ENCODE measurements at places on chromosomes 11 and 22.
A peak's percentile ranks its signal among the peaks of the same experiment; 100 is the strongest.

DNA sequence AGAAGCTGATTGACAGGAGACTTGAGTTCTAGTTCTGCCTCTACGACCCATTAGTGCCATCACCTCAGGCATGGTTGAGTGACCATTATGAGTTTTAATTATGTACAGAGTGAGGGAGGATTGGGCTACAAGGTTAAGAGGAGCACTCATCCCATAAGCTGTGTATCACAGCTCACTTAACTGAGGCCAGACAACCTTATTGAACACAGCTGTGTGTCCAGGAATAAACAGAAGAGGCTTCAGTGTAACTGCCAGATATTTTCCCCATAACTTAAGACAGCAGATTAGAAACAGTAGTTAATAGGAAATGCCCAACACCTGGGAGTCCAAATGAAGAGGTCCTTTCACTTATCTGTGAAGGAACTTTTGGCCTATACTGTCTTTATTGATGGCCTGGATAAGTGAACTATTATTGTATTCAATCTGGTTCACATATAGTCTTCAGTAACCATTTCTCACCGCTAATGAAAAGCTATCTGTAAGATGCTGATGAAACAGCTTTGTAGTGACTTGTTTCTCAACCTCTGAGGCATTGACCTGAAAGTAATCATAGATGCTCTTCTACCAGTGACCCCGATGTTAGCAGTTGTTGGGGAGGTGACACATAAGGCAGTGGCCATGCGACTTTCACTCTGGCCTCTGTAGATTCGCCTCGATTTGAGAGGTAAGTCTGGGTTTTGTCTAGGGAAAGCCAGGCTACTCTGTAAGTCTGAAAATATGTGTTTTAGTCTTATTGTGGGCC, 41.7 kb downstream of the YAP1 start:
- DNase-seq = no peak

GRCh38 chr11:125594958-125595357, 2.3 kb downstream of the STT3A start:
- DNase-seq = no peak

GRCh38 chr22:42439821-42440674, 7.8 kb upstream of the NFAM1 start:
- no peak for DNase-seq

- no peak for DNase-seq
Observed at GRCh38 chr22:24376586-24376985, 50.8 kb upstream of the ADORA2A start.

DNA sequence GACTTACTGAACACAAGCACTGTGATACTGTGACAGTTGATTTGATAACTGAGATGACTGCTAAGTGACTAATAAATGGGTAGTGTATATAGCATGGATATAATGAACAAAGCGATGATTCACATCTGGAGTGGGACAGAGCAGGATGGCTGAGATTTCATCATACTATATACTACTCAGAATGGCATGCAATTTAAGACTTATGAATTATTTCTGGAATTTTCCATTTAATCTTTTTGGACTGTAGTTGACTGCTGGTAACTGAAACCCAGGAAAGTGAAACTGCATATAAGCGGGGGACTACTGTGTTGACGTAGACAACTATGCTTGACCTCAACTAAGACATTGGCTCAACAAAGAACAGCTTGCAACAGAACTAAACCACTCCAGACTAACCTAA, 20.0 kb upstream of the NUCB2 start:
- DNase-seq = no peak

DNA sequence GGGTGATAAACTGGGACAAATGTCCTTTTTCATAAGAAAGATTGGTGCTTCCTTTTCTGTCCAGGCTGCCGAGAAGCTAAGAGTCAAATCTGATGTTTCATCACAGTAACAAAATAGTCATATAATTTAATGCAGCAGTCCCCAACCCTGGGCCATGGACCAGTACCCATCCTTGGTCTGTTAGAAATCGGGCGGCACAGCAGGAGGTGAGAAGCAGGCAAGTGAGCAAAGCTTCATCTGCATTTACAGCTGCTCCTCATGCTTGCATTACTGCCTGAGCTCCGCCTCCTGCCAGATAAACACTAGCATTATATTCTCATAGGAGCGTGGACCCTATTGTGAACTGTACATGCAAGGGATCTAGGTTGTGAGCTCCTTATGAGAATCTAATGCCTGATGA, 26.2 kb downstream of the PRR14L start:
- DNase-seq = no peak

DNA sequence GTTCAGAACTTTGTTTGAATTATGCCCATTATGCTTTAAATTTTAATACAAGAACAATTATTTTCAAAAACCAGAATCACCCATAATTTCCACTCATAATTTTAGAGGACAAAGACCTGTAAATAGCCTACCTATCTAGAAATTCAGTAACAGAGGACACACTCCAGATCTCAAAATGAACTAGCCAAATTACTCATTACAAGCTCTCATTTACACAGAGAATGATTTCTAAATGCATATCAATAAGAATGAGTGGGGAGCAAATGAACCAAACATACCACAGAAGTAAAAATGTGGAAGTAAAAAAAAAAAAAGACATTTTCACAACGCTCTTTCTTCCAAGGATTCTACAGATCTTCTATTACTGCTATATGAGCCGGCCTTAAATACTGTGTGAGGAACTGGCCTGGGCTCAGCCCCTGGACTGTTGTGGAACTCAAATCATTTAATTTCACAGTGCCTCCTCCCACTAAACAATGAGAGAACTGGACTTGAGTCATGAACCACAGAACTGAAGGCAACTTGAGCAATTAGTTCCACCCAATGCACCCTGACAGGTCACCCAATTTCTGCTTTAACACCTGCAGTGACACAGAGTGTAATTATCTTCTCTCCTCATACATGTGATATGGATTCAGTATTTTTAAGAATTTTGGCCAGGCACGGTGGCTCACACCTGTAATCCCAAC, 8.0 kb downstream of the MRTFA start:
- DNase-seq = no peak

GRCh38 chr11:42200311-42200710, 740.9 kb upstream of the LRRC4C start:
- DNase-seq = no peak

GRCh38 chr11:60947700-60948099, 4.3 kb downstream of the SLC15A3 start:
- DNase-seq = no peak

DNA sequence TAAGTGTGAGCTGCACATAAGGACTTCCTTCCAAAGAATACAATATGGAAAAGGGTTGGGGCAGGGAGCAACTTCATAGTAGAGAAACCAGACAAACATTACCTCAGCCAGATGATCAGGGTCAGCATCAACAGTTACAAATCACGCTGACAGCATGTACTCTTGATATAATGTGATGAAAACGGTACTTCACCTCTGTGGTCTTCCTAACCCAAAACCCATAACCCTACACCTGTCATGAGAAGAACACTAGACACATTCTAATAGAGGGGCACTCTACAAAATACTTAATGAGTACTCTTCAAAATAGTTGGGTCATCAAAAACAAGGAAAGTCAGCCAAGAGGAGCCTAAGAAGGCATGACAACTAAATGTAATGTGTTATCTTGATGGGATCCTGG, 43.9 kb downstream of the RRAS2 start:
- DNase-seq = no peak

GRCh38 chr11:63017306-63017974, 1.8 kb upstream of the SLC22A8 start:
- DNase-seq = no peak

- DNase-seq = no peak
Observed at GRCh38 chr11:11296434-11296833, 56.6 kb downstream of the CSNK2A3 start.

DNA sequence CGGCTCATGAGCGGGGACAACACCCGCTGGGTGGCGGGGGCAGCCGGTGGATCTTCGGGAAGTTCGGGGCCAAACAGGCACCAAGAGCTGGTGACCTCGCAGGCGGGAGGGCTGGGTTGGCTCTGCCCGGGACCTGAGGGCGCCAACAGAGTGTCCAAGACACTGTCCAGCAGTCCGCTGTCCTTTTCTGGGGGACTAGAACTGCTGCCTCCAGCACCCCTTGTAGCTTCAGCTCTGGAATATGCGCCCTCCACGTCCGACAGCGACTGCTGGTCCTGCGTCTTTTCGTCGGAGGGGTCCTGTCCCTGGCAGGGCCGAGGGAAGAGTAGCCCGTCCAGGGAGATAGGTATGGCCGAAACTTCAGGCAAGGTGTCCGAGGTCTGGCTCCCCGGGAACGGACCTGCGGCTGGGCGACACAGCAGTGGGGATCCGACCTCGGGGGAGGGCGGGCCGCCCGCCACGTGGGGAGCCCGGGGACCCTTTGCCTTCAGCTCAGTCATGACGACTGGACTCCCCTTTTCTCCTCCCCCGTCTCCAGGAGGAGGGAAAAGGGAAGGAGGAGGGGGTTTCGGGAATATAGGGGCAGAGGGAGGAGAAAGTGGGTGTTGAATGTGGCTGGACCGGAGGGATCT, 926 bp downstream of the PGR start:
- no peak for DNase-seq

- DNase-seq = no peak
Observed at GRCh38 chr11:10441091-10441490, 14.0 kb upstream of the AMPD3 start.

- no peak for DNase-seq
Observed at GRCh38 chr11:70643642-70644041, 245.3 kb downstream of the CTTN start.

- no peak for DNase-seq
Observed at GRCh38 chr22:26558248-26558895, 31.6 kb downstream of the TPST2 start.

GRCh38 chr11:68386331-68386978, 74.1 kb downstream of the LRP5 start:
- DNase-seq = no peak

DNA sequence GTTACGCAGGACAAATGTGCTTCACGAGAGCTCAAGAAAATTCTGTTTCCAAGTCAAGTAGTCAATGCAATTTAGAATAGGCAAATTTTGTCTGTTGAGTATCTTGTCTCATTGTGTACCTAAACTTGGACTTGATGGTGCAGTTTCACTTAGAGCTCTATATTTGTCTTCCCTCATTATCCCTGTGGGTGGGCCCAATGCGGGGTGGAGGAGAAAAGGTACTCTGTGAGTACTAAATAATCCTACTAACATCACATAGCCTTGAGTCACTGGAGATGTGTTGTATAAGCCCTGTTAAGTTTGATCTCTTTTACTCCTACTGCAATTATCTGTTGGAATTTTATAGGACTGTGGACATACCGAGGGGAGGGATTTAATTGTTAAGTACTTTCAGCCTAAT, 331.2 kb downstream of the METTL15 start:
- DNase-seq = no peak

DNA sequence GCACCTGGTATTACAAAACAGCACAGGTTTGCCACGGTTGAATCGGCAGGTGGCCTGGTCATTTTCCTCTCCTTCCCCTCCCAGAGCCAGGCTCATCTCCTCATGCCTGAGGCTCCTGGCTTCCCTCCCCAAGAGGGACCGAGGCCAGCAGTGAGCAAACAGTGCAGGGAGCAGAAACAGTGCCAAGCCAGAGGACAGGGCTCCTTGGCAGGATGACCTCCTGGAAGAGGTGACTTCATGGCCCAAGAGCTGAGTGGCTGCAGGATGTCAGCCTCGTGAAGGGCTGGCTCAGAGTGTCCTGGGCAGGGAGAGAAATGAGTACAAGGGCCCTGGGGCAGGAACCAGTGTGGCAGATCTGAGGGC, 22.8 kb upstream of the PPFIA1 start:
- DNase-seq = no peak

- DNase-seq = peak; percentile 82
Observed at GRCh38 chr22:39308614-39309363, 10.6 kb downstream of the RPL3 start.

- no peak for DNase-seq
Observed at GRCh38 chr22:23649071-23649501, 17.0 kb upstream of the DRICH1 start.

DNA sequence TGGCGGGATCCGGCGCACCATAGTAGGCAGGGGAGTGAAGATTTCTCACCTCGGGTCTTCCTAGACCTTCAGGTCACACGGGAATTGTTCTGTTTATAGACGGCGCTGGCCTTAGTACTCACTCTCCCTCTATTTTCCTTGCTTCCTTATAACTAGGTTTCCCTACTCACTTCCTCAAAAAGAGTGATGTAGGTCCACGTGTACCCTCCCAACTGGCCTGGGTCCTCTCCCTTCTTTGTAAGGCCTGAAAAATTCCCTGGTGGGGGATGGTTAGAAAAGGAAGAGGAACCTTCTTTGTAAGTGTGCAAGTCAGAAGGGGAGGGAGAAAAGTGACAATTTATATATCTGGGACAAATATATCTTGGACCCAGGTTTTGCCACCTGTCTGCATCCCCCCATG, 2.9 kb upstream of the TMEM9B start:
- no peak for DNase-seq

DNA sequence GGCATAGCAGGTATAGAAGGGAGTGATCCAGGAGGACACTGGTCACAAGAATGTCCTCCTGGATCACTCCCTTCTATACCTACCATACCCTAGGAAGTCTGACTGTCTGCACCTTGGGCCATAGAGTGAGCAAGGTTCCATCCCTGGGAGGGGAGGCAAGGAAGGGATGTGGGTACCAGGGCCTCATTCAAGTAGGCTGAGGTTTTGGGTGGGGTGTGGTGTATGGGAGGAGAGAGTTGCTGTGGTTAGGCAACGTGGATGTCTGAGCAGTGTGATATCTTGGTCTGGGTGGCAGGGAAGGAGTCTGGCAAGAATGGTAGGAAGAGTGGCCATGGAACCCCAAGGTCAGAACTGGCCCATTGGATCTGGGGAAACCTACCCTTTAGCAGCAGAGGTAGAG, 13.2 kb downstream of the PPFIBP2 start:
- DNase-seq = no peak

DNA sequence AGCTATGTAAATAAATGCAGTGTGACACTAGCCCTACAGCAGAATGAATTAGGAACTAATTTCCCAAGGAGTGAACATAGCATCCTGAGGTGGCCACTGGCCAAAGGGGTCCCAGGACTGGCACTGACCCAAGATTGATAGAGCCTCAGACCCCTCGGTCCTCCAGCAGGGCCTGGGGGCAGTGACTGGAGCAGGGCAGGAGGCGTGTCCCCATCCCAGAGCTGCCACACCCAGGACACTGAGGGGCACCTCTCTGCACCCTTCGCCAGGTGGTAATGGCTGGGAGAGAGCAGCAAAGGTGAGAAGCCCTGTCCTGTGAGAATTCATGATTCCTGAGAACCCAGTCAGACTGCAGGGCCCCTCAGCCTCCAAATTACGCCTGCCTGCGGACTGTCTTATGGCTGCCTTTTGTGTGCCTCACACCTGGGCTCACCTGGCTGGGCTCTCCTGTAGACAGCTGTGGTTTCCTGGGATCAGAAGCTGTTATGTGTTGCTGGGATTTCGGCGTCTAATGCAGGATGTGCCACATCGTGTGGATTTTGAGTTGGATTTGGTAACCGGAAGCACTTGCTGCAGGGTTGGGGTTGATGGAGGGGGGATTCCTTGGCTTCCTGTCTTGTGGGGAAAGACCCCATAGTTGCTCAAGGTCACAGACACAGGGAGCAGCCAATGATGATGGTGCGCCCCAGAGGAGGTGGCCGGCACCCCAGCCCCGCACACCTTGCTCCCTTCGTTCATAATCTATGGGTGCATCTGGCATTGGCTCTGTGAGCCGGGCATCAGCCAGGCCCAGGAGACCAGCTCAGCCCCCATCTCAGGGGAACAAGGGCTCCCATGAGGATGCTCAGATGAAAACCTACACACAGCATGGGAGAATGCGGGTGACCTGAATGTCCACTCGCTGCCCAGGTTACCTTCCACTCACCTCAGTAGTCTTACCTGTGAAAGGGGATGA, 582.9 kb downstream of the BRD1 start:
- no peak for DNase-seq

Data from erythroblast (primary cell).